AG08395 (cell line): ENCODE measurements at places on chromosomes 1 and 21.

GRCh38 chr1:52119301-52120079, 22.4 kb upstream of the ZFYVE9 start:
- DNase-seq = no peak

DNA sequence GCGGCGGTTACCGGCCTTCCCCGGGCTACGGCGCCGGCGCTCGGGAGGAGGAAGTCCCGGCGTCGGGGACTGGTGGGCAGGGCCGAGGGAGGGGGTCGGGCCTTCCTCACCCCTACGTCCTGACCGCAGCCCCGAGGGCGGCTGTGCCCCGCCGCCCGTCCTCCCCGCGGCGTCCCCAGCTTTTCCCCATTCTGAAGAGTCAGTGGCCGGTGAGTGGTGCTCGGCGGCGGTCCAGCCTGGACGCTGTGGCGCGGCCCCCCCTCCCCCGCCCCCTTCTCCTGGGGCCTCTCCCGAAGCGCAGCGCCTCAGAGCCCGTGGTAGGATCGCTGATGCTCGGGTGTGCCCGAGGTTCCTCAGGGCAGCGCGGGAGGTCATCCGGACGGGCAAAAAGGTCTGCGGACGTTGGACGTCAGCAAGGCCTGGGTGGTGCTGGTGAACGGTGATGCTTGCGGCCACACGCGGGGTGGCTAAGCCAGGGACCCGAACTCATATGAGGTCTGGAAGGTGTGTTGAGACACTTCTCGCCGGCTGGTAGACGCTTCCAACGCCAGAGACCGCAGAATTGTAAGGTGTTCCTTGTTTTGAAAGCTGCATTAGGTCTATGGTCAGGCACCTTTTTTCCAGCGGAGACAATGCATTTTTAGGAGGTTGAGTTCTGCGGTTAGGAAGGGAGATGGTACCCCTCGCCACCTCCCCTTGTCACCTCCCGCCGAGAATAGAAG, 725 bp downstream of the SLC25A33 start:
- DNase-seq = peak; percentile 75

- no peak for DNase-seq
These were observed 23.3 kb downstream of the PLEKHM2 start for GRCh38 chr1:15707239-15707925.

DNA sequence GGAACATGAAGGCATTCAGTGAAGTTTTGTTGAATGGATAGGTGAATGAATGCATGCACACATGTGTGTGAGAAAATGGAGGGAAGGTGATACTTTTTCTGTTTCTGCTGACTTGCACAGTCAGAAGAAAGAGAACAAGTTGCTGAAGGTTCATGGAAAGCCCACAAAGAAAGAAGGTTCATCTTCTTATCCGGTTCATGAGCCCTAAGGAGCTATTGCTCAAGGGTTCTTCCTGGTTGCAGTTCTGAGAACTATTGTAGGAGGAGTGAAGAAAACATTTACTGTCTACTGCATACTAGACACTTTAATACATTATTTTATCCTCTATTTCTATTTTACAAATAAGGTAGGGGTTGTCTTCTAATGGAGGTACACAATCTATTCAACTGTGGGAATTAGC, 13.4 kb upstream of the NIBAN1 start:
- no peak for DNase-seq
